ENCODE measurements at places on chromosomes 2 and 18. TPM values are rescaled to one million over a fixed set of nuclear protein-coding genes. Genes with fewer than 3 reads are reported as not detected.
A peak's percentile ranks its signal among the peaks of the same experiment; 100 is the strongest.

DNA sequence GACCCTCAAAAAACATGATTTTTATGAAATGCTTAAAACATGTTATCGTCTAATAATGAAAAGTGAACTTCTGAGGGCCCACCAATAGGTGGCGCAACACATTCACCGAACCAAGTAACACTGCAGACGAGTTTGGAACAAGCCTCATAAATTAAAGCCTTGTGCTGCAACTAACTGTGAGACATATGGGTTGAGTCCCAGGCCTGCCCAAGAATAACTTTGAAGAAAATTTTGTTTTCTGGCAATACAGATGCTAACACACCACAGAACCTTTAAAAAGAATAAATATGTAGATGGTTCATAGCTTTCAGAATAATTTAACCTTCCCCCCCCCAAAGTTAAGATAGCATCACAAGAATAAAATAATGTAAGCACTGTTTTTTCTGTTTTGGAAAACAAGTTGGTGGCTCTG, 285.9 kb downstream of the RNF144A start:
- DNase-seq = peak; percentile 45

- DNase-seq = no peak
These were observed 81.4 kb downstream of the MYCN start for GRCh38 chr2:16021611-16022363.

GRCh38 chr2:96100893-96101304, 15.5 kb downstream of the ADRA2B start:
- no peak for DNase-seq

- DNase-seq = no peak
These were observed 34.8 kb upstream of the KCNF1 start for GRCh38 chr2:10876963-10877362.

- DNase-seq = peak; percentile 53
These were observed 36.4 kb downstream of the COL5A2 start for GRCh38 chr2:189142893-189143759.

- no peak for DNase-seq
These were observed 31.6 kb upstream of the NCOA1 start for GRCh38 chr2:24459224-24460161.

- no peak for DNase-seq
These were observed 3.8 kb downstream of the SEC11C start for GRCh38 chr18:59143441-59143840.

GRCh38 chr2:238067939-238068338, 7.1 kb downstream of the SCLY start:
- DNase-seq = no peak

DNA sequence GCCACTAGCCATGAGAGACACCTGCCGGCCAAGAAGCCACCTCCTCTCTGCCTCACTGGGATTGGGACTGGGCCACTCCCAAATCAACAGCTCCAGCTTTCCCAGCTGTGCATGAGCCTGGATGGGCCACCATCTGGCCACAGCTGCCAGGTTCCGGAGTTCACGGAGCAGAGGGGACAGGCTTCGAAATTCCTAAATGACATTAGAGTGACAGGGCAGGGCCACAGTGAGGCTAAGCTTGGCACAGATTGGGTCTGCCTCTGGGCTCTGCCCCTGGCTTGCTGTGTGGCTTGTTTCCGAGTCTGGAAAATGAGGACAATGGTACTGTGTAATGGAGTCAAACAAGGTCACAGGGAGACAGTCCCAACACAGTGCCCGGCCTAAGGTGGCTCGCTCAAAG, 6.5 kb downstream of the DIPK1C start:
- no peak for DNase-seq

DNA sequence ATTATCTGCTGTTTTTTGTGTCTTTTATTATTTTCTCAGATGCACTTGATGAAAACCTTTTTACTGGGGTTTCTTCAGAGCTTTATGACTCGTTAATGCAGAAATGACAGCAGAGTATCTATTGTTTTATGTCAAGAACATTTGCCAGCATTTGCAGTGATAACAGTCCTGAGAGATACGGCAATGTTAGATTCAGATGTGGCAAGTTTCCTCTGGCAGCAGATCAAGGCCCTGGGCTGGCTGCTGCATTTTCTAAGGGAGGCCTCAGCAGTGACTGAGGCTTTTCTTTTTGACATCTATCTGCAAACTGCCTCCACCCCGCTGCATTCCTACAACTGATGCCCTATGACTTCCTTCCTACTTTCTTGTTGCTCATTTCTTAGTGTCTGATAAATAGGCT, 40.2 kb downstream of the EFEMP1 start:
- no peak for DNase-seq

The DQX1 gene
- total RNA-seq = 0.35 TPM

The ELP2 gene
- total RNA-seq = 143 TPM

The CFAP65 gene
- total RNA-seq = not detected

The IL36B gene
- total RNA-seq = not detected

The AGXT gene
- not detected for total RNA-seq

The SRD5A2 gene
- not detected for total RNA-seq

Data from CD4-positive, alpha-beta memory T cell (primary cell).